CD4-positive, alpha-beta memory T cell (primary cell): ENCODE measurements at places on chromosomes 13 and 19.

GRCh38 chr19:23436944-23437343 lies 41.7 kb upstream of the ZNF91 start:
- DNase-seq = no peak

GRCh38 chr19:12983542-12984142 lies 11.6 kb upstream of the NFIX start:
- peak; percentile 75 for DNase-seq

- no peak for DNase-seq
Measured at GRCh38 chr13:62847520-62847919, 1431.9 kb upstream of the PCDH20 start.

GRCh38 chr13:50629497-50629896 lies 214.0 kb downstream of the DLEU7 start:
- DNase-seq = no peak

DNA sequence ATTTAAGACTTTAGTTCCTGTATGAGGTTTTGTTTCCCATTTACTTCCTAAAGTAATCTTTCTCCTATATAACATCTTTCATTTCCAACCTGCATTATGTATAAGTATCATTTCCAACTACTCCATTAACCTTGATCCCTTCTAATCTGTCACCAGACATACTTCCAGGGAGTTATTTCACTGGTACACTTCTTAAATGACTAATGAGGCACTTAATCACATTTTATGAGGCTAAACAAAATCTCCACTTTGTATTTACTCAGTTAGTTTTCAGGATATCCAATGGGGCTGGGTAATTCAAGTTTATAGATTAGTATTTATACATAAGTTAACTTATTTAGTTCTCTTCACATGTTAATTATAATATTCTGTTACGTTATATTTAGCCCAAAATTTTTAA lies 634.7 kb downstream of the PCDH17 start:
- no peak for DNase-seq

DNA sequence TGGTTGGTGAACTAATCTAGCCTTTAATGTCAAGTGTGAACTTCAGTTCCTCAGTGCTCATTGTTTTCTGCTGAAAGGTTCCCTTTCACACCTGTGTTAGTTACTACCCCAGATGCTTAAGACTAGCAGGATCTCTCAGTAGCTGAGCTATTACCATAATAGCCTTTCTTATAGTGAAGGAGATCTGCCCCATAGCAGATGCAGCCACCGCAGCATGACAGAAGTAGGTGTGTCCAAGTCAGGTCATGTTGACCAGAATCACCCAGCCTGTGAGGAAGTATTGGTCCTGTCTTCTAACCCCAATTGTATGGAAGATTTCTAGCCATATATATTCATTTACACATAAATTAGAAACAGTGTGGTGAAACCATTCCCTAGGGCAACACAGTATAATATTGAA lies 37.3 kb downstream of the ZAR1L start:
- no peak for DNase-seq

DNA sequence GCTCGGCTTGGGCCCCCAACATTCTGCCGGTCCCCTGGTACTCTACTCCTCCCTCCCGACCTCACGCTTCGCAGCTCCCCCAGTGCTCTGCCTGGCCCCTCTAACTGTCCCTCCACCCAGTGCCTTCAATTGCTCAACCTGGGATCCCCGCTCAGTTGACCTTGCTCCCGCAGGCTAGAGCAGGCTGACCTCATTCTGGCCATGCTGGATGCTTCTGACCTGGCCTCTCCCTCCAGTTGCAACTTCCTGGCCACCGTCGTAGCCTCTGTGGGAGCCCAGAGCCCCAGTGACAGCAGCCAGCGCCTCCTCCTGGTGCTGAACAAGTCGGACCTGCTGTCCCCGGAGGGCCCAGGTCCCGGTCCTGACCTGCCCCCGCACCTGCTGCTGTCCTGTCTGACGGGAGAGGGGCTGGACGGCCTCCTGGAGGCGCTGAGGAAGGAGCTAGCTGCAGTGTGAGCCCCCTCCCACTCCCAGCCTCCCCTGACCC lies 3.6 kb downstream of the GTPBP3 start:
- no peak for DNase-seq

- no peak for DNase-seq
Measured at GRCh38 chr19:39150807-39151600, 25.4 kb downstream of the PAK4 start.

DNA sequence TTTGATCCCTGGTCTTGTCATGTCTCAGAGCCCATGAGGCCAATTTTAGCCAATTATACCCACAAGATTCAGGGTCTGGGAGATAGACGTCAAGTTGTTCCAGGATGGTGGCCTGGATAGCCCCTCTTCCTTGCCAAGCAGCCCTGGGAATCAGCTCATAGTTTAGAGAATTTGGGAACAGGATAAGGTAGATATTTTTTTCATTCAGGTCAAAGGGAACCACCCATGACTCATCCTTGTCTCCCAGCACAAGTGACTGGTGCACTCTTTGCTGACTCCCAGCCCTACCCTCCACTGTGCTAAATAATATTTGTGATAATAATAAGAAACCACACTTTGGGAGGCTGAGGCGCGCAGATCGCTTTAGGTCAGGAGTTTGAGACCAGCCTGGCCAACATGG lies 17.1 kb upstream of the S1PR4 start:
- no peak for DNase-seq

- no peak for DNase-seq
Measured at GRCh38 chr13:74068471-74068870, 65.7 kb downstream of the KLF12 start.

DNA sequence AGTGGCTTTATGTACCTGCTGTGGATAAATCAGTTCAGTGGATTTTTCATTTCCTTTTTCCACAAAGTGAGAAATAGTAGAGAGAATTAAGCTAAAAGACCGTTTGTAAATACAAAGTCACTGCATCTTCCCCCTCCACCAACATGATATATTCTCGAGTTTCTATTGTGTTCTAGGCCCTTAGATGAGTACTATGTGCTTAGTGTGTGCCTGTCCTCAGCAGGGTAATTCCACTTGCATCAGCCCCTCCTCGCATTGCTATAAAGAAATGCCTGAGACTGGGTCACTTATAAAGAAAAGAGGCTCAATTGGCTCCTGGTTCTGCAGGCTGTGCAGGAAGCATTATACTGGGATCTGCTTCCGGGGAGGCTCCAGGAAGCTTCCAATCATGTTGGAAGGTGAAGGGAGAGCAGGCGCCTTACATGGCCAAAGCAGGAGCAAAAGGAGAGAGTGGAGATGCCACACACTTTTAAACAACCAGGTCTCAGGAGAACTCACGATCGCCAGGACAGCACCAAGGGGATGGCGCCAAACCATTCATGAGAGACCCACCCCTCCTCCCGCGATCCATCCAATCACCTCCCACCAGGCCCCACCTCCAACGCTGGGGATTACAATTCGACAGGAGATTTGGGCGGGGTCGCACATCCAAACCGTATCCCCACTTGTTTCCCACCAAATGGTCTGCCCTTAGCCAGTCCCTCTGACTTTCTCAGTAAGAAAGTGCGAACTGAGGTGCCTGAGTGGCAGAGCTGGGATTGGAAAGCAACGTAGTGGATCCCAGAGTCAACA lies 102.3 kb upstream of the ABCC4 start:
- DNase-seq = no peak

- no peak for DNase-seq
Measured at GRCh38 chr19:5093297-5093928, 124.5 kb downstream of the KDM4B start.

DNA sequence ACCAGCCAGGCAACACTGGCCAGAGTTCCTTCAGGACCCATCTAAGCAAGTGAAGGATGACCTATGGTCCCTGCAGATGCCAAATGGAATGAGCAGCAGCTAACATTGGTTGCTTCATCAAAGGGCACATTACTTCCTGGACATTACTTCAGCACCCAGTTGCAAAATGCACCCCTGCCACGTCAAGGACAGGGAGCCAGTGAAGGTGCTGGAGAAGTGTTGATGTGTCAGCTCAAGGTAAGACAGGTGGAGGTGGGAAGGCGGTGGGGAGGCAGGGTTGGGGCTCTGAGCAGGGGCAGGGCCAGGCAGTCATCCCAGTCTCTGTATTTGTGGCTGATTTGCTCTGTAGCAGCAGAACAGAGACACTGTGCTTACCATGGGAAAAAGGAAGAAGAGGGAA lies 14.6 kb downstream of the CSNK1A1L start:
- DNase-seq = no peak

GRCh38 chr13:29196409-29197074 lies 376.4 kb downstream of the MTUS2 start:
- DNase-seq = no peak

DNA sequence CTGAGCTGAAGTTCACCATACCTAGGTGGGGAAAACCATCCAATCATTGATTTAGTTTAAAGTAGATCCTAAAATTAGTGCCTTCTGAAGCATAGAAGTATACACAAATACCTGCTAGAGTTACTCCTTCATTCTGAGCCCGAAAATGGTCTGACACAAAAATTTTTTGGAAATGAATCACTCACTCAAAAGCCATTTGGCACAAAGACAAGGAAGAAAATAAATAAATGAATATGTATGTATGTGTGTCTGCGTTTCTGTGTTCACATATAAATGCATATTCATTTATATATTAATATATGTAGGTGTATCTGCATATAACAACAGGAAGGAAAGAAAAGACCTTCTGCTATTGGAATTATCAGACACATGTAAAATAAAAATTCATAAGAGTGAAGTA lies 614.4 kb upstream of the PCDH9 start:
- no peak for DNase-seq

DNA sequence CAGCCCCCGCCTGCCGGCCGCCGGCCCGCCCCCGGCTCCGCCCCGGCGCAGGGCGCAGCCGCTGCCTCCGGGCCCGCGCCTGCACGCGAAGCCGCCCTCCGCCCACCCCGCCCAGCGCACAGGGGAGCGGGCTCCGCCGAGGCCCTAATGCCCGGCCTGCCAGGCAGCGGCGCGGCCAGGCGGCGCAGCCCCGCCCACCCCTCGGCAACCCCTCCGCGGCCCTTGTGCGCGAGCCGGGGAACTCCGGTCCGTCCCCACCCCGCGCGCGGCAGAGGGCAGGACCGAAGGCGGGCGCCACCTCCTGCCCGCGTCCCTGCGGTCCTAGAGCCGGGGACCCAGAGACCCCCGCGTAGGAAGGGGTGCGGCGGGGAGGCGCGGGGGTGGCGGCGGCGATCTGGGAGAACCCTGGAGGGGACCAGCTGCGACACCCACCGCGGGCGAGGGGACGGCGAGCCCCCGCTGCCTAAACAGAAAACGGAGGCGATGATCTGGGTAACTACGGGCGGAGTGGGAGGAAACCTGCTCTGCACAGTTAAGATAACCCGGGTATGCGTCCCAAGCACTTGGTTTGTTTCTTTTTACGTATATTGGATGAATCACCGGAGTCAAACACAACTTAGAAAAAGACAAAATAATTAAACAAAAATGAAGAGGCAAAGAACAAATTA lies 350 bp upstream of the USP12 start:
- DNase-seq = peak; percentile 94

GRCh38 chr13:28049880-28050875 lies 50.2 kb downstream of the FLT3 start:
- DNase-seq = no peak

GRCh38 chr19:16898361-16899015 lies 9.7 kb downstream of the F2RL3 start:
- DNase-seq = no peak

GRCh38 chr19:20077791-20078463 lies at the start of gene ZNF90:
Gene ZNF90, plus strand, starts transcription at chr19:20078000. Its CDS starts 133 bp downstream, at chr19:20078133.
- peak; percentile 93 for DNase-seq

DNA sequence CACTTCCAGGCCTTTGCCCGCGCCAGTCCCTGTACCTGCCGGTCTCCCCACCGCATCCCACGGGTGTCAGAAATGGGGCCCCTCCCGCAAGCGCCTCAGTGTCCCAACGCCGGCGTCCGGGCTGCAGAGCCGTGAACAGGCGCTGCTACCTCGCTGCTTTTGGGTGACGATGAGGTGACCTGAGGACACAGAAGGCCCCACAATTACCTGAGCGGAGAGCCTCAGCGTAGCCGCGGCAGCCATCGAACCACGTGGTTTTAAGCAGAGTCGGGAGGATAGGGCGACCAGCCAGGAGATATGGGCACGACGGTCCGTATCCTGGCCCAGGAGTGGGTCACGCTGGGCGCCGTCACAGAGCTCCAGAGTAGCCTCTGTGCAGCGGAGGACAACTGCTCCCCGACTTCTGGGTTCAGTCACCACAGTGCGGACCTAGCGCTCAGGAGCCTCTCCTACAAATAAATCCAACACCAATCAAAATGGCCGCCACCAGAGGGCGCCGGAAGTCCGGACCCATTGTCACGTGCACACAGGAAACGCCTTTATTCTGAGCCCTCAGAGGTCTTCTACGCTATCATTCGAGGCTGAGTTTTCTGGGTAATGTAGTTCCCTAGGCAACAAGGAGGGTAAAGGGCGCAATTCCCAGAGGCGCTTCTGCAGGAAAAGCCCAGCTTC lies at the start of gene ZNF814:
Gene ZNF814 (minus strand): TSS at position 478 of the 672 bp plus-strand sequence. CDS start 235 bp downstream, at position 243.
- peak; percentile 80 for DNase-seq

GRCh38 chr13:37586164-37586563 lies 12.4 kb downstream of the POSTN start:
- DNase-seq = no peak

- no peak for DNase-seq
Measured at GRCh38 chr19:33248954-33249613, 23.4 kb upstream of the SLC7A10 start.

DNA sequence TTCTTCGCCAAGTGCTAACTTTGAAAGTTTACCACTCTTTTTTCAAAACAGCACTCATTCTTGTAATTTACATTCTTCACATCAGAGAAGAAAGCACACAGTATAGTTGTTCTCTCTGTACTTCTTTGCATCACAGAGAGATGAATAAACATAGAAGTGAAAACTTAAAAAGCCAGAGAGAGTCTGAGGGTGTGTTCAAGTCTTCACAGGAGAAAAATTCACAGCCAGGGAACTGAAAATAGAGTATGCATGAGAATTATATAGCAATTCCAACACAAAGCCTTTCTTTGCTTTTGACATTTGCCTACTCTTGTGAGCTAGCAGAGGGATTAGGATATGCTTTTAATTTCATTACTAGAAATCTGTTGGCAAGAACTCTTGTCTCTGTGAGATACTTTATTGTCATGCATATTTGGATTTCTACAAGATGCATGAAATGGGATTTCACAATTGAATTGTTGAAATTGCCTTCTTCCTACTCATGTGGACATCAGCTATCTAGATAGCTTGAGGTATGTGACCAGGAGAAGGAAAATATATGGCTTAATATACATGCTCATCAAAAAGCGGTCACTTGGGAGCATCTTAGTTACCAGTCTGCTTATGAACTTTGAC lies 166.1 kb downstream of the SLC7A1 start:
- no peak for DNase-seq

- DNase-seq = no peak
Measured at GRCh38 chr13:100434010-100434763, 154.4 kb downstream of the GGACT start.

DNA sequence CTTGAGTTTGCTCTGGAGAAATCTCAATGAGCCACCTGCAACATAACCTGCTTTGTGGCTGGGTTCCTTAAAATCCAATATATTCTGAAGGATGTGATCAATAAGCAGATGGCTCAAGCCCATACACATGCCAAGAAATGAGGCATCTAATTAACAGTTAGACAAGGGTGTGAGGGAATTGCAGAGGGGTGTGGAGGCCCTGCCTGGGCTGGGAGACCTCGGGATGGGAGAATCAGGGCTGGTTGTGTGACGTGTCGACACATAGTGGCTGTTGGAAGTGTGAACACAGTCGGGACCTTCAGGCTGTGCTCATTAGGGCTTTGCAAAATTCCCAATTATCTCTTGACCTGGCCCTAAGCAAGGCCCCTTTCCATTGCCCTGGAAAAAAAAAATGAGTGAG lies 362.0 kb upstream of the TMTC4 start:
- DNase-seq = no peak
